ENCODE measurements at places on chromosomes 1 and 21.
A peak's percentile ranks its signal among the peaks of the same experiment; 100 is the strongest.

GRCh38 chr1:35637401-35637809 is 3.9 kb downstream of the PSMB2 start:
- DNase-seq: no peak

DNA sequence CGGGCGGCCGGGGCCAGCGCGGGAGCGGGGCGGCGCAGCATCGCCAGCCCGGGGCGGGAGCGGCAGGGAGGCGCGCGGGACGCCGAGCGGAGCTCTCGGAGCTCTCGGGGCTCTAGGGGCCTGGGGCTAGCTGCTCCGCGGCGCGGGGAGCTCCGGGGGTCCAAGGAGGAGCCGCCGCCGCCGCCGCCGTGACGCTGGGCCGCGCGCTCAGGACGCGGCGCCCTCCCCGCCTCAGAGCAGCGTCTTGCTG is 147 bp downstream of the CLSTN1 start:
- no peak for DNase-seq

DNA sequence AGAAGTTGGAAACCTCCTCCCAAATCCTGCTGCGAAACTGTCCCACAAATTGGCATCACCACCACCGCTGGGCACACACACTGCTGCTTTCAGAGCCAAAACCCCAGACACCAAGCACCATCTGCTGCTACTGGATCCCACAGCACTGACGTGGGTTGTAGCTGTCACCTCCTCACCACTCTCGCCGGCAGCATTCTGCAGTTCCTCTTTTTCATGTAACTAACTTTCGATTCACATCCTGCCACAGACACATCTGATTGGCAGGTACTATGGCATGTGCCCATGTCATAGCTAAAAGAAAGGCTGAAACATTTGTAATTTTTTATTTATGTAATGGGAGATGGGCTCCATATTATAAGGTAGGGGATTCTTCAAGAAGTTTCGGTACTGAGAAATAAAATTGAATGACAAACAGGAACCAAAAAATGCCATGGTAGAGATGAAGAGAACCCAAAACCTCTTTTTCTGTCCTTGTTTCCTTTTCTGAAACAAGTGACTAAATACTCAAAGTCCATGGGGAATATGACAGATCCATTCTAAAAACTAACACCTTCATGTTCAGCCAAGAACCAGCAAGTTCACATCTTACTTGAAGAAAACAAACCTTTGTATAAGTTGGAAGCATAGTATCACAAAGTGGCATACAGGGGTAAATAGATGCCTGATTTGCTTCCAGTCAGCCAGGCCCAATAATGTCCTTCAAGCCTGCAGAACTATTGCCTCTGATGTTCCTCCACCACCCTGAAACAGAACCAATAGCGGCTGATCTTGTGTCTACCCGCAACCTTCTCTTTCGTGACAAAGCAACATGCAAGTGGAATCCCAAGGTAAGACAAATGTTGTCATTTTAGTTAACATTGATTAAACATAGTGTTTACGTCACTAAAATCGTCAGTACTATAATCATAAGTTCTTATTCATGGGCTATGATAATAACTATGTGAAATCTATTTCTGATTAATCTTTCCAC is 26.6 kb upstream of the RGS13 start:
- no peak for DNase-seq

GRCh38 chr1:67170751-67171573 is 4.7 kb downstream of the IL23R start:
- DNase-seq: no peak

GRCh38 chr1:179973198-179974110 is 18.8 kb downstream of the CEP350 start:
- no peak for DNase-seq

DNA sequence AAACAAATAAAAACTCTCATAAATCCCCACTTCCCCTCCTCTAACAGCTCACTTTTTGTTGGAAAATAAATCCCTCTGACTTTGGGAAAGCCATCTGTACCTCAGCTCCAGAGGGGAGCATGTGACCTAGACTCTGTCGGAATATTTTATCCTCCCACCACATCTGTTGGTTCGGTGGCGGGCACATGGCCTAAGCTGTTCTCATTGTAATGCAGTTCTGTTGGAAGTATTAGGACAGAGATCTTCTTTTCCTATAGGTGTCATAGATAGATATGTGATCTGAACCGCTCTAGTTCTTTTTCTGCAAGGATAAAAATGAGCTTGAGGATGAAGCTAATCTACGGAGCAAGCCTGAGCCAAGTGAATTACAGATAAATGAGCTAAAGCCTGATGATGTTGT is 50.5 kb upstream of the EPS8L3 start:
- DNase-seq: peak; percentile 38

- DNase-seq: no peak
Measured at GRCh38 chr21:44952929-44953627, 13.2 kb downstream of the SLX9 start.

DNA sequence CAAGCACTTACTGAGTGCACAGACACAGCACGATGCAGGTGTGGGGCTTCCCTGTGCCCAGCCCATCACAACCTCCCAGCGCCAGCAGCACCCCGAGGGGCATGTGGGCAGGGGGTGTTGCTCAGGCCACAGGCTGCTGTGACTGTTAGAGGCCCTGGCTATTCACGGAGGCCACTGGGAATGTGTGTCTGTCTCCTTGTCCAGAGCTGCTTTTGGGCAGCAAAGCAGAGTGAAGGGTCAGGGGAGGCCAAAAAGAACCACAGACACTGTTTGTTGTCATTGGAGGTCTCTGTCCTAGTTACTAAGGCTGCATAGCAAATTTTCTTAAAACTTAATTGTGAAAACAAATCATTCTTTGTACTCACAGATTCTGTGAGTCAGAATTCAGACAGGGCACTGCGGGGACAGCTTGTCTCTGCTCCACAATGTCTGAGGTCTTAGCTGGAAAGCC is 49.6 kb downstream of the TNFRSF8 start:
- DNase-seq: no peak

DNA sequence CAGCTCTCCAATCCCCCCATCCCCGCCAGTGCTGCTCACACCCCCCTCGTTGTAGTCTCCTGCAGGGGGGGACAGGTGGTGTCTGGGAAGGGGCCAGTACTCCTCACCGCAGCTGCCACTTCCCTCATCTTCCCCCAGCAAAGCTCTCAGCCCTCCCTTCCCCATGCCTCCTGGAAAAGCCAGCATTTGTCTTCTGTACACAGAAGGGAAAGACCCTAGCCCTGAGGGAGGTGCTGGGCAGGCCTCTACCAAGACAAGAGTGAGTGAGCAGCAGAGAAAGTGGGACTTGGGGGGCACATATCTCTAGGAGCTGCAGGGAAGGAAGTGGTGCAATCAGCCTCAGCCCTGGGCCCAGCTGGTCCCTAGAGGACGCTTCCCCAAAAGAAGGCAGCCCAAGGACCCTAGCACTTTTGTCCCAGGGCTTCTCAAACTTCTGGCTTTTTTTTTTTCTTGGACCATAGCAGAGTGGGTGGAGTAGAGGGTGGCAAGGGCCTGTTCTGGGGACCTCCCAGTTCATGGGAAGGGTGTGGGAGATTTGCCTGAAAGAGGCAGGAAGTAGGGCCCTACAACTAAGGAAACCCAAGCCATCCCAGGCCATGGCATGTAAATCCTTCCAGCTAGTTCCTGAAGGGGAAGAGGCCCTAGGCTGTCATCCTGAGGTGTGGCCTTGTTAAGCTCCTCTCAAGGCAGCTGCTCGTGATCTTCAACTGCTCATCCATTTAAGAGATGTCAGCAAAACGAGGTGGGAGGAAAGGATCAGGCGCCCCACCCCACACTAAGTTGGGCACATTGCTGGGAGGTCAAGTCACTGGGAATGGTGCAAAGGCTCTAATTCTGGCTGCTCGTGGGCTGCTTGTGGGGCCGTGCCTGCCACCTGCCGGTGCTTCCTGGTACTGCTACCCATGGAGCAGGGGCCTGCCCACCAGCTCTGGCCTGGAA is 12.6 kb downstream of the ZC3H12A start:
- DNase-seq: peak; percentile 83

GRCh38 chr1:246726255-246726679 is 2.1 kb downstream of the SCCPDH start:
- no peak for DNase-seq

DNA sequence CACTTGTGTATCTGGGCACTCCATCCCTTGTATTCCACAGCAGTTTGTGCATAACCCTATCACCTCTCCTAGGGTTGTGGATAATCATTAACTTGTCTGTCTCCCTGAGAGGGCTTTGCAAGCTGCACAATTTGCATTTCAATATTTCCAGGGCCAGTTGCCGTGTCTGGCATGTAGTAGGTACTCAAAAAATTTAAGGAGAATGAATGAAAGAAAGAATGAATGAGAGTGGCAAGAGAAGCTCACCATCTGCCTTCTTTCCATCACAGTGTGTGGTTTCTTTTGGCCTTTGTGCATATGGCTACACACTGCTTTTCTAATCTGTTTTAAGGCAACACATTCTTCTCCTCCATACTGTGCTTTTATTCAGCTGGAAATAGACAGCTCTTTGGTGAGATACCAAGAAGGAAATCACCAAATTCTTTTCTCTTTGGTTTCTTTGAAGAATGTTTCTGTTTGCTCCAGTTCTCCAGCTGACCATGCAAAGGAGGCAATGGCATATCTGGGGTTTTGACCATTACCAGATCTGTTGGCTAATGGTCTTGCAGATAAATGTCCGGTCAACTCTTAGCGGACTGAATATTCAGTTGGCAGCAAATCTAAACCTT is 49.4 kb downstream of the NGF start:
- no peak for DNase-seq

- DNase-seq: peak; percentile 78
Measured at GRCh38 chr1:118987468-118988185, 516 bp downstream of the TBX15 start.

DNA sequence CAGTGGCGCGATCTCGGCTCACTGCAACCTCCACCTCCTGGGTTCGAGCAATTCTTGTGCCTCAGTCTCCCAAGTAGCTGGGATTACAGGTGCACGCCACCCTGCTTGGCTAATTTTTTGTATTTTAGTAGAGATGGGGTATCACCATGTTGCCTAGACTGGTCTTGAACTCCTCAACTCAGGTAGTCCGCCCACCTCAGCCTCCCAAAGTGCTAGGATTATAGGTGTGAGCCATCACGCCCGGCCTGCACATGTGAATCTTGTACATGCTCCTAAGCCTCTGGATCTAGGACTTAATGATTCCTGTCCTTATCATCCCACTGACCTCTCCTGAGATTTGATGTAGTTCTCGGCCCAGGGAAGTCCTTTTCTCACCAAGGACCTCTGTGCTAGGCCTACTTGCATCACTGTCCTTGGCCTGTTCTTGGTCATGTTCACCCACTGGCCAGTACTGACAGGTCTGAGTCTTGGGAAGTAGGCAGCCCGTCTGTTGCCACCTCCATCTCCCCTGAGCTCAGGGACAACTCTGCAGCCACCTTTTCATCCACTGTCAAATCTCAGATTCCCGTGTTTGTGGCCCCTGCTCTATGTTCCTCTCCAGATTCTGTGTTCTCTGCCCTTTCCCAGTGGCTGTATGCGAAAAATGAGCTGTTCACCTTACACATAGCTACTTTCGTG is 9.4 kb downstream of the HYI start:
- no peak for DNase-seq

- no peak for DNase-seq
Measured at GRCh38 chr1:243719476-243719875, 130.6 kb downstream of the AKT3 start.

GRCh38 chr1:117758444-117759316 is 152.8 kb downstream of the TENT5C start:
- DNase-seq: peak; percentile 89

- DNase-seq: peak; percentile 81
Measured at GRCh38 chr1:35660581-35661473, 19.5 kb upstream of the PSMB2 start.

- no peak for DNase-seq
Measured at GRCh38 chr21:34950980-34951379, 98.1 kb downstream of the RUNX1 start.

- DNase-seq: no peak
Measured at GRCh38 chr21:32299695-32300094, 1.0 kb downstream of the MRAP start.

- DNase-seq: no peak
Measured at GRCh38 chr1:63983391-63984256, 209.8 kb downstream of the ROR1 start.

- no peak for DNase-seq
Measured at GRCh38 chr1:235004276-235004675, 124.4 kb downstream of the TOMM20 start.

GRCh38 chr1:11472741-11473140 is 6.2 kb upstream of the DISP3 start:
- no peak for DNase-seq

DNA sequence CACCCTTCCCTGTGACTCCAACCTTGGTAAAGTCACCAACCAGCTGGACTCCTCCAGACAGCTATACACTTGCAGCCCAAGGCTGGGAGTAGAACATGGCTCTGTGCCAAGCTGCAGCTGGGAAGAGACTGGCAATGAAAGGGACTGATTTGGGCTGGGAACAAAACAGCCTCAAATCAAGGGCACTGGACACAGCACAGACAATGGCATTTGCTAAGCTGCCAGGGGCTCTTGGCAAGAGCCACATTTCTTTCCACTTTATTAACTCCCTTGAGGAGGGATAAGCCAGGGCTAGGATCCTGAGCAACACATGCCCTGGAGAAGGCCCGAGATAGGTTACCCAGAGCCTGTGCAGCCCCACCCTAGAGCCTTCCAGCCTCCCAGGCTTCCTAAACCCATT is 12.0 kb downstream of the SYT11 start:
- DNase-seq: no peak

DNA sequence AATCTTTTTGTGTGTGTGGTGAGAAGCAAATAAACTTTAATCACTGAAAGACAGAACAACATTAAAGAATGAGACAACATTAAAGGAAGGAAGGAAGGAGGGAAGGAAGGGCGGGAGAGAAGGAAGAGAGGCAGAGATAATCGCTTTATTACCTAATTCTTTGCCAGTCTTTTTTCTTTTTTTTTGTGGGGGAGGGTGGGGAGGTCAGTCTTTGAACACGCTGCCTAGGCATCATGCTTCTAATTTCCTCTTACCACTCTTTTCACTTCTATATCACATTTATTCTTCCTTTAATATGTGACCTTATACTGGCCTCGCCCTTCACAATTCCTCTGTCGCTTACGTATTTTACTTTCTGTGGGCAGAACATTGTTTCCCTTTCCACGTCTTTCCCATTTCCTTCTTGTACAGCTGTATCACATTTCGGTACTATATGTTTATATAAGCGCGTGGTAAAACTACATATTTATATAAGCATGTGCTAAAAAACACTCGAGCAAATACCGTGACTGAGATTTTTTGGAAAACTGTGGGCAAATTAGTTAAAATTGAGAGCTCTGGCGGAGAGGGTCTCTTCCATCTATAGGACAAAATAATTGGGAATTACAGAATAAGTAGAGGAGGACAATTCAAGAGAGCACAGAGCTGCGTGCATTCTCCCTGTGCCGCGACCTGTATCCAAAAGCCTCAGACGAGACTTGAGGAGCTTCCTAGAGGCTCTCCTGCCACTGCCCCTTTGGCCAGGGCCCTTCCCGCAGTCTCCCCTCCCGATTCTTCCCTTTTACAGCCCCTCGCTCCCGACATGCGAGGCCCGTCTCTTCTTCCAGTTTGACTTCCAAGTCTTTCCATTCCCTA is 823 bp upstream of the PRKAA2 start:
- no peak for DNase-seq

GRCh38 chr1:156421062-156421938 is 52.3 kb downstream of the RHBG start:
- peak; percentile 91 for DNase-seq

- DNase-seq: no peak
Measured at GRCh38 chr1:64675718-64676345, 69.0 kb upstream of the RAVER2 start.

GRCh38 chr1:53165408-53165961 is 23.0 kb upstream of the SLC1A7 start:
- DNase-seq: peak; percentile 17

GRCh38 chr1:234841710-234842231 is 231.8 kb upstream of the IRF2BP2 start:
- DNase-seq: no peak

GRCh38 chr1:30780409-30780808 is 22.8 kb upstream of the LAPTM5 start:
- DNase-seq: no peak

Data from ecto neural progenitor cell (in vitro differentiated cells).